Ovary (tissue), 10 donors: ENCODE measurements at places on chromosomes 16 and 17. TPM values are rescaled to one million over a fixed set of nuclear protein-coding genes. Genes with fewer than 3 reads are reported as not detected.

Gene ZKSCAN2
- total RNA-seq, result 2.8 TPM

Gene FBXL16
- total RNA-seq, result 2.0 TPM

Gene SLC4A1
- total RNA-seq, result not detected

Gene SLC52A1
- total RNA-seq, result 0.15 TPM

Gene CTRB1
- total RNA-seq, result 0.67 TPM

Gene CD300LB
- 0.69 TPM for total RNA-seq

Gene COIL
- 17.8 TPM for total RNA-seq

Gene UMOD
- not detected for total RNA-seq

Gene CRISPLD2
- 172 TPM for total RNA-seq

Gene GDPD3
- total RNA-seq, result 7.0 TPM

Gene AXIN2
- 75.7 TPM for total RNA-seq

Gene PKD1
- total RNA-seq, result 203 TPM

Gene CTRL
- 3.6 TPM for total RNA-seq
